ENCODE measurements at places on chromosomes 3 and 15.

DNA sequence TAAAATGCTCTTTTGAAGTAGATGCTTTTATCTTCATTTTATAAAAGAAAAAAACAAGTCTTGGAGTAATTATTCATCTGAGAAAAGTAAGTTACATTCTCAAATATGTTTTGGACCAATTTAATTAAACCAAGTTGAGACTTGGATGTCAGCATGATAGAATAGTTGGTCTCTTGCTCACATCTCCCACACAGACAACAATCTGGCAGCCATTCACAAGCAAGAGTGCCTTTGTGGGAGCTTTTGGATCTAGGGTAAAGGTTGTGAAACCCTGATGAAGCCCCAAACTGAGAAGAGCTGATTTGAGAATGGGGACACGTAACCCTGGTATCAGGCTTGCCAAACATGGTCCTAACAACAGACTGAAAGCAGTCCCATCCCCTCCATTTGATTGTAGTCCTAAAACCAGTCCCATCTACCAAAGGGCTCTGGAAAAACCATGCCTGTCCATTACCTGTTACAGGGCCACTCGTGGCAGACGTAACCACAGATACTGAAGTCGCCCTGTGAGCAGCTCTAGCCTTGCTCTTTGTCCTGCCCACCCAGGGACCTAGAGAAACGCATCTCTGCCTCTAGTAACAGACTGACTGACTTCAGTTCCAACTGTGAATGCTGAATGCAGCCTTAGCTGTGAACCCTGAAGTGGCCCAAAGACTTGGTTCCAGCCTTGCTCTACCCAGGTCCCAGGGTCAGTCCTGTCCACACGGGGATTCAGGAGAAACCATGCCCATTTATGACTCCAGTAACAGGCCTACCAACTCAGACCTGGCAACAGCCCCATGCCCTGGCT, 145.5 kb upstream of the SYNPR start:
- peak; percentile 64 for DNase-seq

DNA sequence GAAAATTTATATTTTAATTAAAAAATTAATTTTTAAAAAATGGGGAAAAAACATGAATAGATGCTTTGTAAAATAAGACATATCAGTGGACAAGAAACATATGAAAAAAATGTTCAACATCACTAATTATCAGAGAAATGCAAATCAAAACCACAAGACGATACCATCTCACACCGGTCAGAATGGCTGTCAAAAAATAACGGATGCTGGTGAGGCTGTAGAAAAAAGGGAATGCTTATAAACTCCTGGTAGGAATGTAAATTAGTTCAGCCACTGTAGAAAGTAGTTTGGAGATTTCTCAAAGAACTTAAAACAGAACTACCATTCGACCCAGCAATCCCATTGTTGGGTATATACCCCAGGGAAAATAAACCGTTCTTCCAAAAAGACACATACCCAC, 93.8 kb downstream of the XRN1 start:
- DNase-seq = no peak

- DNase-seq = no peak
These were observed 3.7 kb downstream of the SACM1L start for GRCh38 chr3:45692866-45693265.

DNA sequence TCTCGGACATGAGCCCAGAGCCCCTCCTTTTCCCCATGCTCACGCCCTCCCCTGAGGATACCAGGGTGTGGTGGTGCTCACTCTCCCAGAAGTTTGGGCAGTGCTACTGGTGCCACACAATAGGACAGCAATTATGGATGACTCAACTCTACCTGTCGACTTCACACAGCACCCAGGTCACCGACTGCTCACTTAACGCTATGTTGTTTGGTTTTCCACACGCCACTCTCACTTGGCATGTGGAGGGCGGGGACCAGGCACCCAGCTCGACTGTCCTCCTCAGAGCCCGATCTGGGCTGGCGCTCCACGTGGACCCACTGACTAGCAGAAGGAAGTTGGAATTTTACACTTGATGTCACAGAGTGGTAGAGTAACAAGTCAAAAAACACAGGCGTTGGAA, 30.9 kb downstream of the STIMATE start:
- no peak for DNase-seq

DNA sequence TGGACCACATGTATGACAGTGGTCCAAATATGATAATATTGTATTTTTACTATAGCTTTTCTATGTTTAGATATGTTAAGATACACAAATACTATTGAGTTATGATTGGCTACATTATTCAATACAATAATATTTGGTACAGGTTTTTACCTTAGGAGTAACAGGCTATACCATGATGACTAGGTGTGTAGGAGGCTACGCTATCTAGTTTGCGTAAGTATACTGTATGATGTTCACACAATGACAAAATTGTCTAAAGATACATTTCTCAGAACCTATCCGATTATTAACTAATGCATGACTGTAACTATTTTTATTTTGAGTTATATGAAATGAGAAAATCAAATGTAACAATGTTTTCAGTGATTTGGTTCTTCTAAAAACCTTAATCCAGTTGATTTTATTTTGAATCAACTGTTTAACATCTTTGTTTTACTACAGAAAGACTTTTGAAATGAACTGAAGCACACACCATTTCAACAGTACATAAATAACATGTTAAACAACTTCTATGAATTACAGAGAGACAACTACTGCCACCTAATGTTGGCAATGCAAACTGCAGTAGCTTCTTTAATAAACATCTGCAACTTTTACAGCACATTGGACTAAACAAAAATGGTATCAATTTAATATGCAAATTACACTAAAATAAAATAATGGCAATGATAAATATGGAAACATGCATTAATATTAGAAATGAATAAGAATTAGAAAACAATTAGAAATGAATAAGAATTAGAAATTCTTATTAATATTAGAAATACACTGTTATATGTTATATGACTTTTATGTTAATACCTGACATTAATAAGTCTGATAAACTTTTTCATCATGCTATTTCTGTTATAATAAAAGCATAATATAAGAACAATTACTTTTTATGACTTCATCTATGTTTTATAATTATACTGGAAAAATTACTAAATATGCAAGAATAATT, 255.7 kb downstream of the MBNL1 start:
- DNase-seq = peak; percentile 59

All from fibroblast of upper back skin (primary cell).